ENCODE measurements at places on chromosomes 1 and 21.

DNA sequence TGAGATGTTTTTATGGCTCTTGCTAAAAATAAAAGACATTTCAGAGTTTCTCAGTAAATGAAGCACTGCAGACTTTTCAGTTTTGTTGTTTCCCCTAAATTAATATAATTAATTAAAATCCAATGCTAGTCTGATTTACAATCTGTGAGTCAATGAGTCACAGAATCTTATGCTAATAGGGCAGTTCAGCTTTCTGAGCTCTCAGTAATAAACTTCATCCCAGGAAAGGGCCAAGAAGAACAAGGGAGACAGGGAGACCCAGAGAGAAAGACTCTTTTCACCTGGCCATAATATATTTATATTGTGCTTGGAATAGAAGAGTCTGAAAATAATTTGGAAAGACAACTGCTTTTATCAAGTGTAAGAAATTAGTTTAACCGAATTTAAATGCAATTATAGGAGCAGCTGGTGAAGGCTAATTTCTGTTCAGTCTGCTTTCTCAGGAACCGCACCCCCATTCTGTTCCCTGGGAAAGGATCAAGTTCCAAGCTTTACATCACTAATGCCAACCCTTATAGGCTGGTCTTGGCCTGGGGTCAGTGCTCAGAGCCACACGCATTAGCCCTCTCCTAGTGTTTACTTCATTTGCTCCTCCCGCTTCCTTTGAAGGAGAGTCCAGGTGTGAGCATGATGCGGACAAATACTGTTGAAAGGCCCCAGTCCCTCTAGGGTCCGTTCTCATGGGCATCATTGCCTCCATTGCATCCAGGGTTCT, 145.6 kb downstream of the ZBTB18 start:
- no peak for DNase-seq

- DNase-seq, result no peak
These were observed 119.3 kb upstream of the BACE2 start for GRCh38 chr21:41048623-41049022.

DNA sequence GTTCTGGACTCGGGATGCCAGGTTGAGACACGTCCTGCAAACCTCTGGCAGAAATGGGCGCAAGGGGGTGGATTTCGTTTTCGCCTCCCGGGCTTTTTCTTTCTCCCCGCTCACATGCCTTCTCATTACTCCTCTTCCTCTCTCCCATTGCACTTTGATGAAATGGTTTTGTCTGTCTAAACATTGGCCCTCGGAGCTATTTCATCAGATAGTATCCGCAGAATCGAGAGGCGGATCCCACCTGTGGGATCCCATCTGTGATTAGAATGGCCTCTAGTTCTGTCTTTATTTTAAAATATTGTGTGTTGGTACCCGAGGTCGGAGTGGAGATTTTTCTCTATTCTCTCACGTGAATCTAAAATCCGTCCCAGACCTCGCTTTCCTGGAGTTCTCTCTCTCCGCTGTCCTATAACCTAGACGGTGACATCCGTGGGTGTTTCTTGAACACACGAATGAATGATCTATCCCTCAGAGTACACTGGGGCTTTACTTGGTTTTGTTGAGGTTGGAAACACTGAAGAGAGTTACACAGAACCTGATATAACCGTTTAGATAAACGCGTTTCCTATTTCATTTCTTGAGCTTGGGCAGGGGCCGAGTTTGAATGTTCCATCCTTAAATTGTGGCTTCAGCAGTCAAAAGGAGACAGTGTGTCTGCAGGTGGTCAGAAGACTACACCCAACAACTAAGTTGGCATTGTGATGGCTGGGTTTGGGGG, 2.0 kb downstream of the EDARADD start:
- DNase-seq, result no peak

DNA sequence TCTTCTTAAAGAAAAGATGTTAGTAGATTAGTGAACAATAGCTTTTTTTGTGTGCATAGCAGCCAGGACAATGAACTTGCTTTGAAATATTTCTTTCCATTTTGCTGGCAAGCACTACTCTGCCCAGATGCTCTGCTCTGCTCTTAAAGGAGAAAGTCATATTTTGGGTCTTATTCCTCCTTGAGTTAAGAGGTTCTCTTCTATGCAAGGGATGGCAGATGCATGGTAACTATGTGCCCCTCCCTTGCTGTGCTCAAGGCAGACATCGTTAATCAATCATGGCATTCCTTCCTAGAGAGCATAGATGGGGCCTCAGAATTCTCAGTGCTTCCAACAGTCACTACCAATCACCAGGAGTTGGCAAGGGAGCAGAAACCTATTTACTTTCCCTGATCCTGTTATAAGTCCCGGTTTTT, 27.6 kb downstream of the NIPAL3 start:
- no peak for DNase-seq

DNA sequence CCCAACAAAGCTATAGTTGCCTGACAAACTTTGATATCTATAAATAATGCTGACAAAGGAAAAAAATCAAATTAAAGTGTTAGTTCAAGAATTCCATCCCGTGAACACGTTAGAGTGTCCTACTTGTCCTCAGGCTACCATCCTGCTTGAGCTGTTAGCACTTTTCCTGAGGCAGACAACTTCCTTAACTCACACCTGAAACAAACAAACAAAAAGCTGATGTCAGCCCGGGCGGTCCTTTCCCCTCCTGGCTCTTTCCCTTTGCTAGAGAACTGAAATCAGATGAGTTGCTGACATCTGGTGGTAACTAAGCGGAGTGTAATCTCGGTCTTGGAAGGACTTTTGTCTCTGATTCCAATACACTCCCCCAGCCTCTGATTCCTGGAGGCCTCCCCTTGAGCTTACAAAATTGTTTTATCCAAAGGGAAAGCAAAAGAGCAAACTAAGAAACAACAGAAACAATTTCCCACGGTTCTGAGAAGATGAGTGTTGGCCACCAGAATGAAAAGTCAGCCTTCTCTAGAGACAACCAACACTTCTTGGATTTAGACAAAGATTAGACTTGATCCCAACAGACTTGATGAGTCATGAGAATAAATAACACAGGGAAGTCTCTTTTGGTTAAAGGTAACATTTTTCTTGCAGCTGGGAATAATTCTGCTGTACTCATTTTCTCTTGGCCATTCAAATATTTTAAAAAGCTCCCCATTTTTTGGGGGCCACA, 135.4 kb downstream of the PROX1 start:
- DNase-seq, result peak; percentile 78

GRCh38 chr1:223258751-223259198, 105.2 kb downstream of the SUSD4 start:
- DNase-seq, result no peak

DNA sequence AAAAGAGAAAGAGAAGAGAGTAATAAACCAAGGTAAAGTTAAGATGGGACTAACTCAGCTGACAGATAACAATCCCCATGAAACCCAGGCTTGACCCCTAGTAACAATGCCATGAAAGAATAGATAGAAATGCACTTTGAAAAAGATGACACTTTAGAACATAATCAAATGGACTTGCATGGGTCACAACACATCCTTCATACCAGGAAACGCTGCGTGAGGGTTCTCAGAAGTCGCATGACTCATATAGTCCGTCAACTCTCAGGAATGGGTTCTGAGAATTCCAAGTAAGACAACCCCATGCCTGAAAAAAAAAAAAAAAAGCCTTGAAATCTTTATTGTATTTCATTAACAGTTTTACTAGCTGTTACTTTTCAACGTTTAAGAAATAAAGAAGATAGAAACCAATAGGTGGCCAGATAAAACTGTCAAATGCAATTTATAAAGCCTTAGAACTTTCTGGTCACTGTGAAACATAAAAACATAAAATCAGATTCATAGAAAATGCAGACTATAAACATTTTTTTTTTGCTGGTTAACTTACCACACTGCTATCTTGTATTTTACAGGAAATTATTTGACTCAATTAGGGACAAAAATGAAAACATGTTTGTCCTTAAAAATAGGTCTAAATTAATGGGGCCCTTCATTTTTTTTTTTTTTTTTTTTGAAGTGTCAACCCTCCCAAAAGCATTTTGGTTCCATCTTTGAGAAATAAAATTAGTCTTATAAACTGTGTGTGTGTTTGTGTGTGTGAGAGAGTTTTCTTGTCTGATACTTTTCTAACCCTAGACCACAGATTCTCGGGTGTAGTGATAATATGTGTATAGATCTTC, 202.1 kb downstream of the NCAM2 start:
- no peak for DNase-seq

DNA sequence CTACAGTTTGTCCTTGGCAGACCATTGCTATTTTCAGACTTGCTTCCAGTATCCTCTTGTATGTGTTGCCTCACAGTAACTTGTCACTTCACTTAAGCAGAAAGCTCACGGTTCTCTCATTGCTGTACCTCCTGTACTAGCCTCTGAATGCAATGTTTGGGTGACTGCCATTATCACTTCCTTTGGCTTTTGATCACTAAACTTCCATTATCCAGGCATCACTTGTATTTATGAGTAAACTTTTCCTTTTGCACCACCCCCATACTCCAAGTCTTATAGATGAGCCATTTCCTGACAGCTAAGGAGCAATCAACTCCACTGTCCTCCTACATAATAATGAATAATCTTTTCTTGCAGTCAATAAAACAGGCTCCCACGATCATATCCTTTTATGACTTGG, 255.3 kb downstream of the PDE4B start:
- DNase-seq, result no peak

- peak; percentile 83 for DNase-seq
These were observed 467 bp downstream of the THRAP3 start for GRCh38 chr1:36224537-36225282.

DNA sequence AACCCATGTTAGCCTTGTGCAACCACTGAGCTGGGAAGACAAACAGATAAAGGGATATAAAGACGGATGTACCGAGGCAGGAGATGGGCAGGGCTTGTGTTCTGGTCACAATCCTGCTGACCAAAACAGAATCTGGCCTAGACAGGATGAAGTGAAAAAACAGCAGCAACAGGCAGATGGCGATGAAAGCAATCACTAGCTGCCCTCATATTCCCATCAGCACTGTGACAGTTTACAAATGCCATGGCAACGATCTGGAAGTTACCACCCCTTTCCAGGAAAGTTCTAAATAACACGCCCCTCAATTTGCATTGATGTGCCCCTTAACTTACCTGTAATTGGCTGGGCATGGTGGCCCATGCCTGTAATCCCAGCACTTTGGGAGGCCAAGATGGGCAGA, 40.6 kb upstream of the CD46 start:
- DNase-seq, result no peak

DNA sequence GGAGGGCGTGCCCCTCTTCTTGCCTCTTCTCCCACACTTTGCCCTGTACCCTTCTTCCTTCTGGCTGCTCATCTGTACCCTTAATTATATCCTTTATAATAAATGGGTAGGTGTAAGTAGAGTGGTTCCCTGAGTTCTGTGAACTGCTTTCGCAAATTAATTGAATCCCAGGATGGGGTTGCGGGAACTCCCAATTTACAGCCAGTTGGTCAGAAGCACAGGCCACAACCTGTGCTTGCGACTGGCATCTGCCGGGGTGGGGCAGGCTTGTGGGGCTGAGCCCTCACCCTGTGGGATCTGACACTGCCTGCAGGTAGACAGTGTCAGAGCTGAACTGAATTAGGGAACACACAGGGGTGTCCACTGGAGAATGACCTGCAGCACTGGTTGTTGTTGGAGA, 244.9 kb downstream of the KCNJ6 start:
- DNase-seq, result no peak

DNA sequence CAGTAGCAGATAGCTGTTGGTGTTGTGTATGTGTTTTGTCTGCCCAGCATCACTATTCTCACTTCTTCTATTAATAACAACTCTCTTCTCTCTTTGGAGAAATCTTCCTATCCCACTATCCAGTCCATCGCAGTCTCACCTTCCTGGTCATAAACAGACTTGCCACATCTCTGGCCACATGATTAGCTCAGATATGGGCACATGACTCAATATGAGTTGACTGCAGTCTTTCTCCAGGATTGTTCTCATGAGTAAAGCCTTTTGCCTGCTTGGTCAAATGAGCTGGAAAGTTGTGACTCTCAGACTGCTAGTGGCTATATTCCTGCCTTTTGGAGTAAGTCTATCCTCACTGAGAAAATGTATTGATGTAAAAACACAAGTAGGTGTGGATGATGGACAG, 32.9 kb upstream of the TADA1 start:
- DNase-seq, result no peak

GRCh38 chr1:237566581-237566980, 324.1 kb downstream of the ZP4 start:
- no peak for DNase-seq

DNA sequence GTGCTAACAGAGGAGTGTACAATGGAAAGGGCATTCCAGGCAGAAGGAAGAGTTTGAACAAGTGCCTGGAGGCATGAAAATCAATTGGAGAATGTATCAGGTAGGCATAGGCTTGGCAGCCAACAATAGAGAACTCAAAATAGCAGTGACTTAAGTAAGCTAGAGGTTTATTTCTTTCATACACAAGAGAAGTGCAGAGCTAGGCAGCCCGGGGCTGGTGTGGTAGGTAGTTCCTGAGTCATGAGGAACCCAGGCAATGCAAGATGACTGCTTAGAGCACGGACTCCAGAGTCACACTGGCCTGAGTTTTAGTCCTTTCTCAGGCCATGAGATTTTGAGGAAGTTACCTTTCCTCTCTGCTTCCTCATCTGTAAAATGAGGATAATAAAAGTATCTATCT, 74.8 kb upstream of the LRRN2 start:
- DNase-seq, result no peak

Data from D341Med (cell line).